ENCODE measurements at places on chromosomes 5 and 9.

- DNase-seq, result no peak
These were observed 439.1 kb upstream of the KIF2A start for GRCh38 chr5:61866930-61867329.

GRCh38 chr5:73426034-73426433 lies 22.5 kb downstream of the FOXD1 start:
- no peak for DNase-seq

- no peak for DNase-seq
These were observed 1665.4 kb upstream of the CDH9 start for GRCh38 chr5:28703651-28704260.

DNA sequence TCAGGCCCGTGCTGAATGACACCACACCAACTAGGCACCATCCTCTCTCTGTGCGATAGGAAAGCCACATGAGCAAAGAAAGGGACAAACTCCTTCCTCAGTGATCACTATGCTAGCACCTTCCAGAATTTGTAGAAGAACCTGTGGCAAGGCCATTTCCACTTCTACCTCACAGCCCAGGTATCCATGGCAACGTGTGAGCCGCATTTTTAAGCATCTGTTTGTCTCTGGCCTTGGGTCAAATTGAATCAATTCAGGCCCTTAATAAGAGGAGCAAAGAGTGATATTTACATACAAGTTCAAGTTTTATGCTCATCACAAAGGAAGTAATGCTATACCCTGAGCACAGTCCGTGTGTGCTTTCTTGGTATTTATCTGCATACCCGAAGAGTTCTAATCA lies 179.3 kb downstream of the SLC12A2 start:
- DNase-seq, result no peak

- no peak for DNase-seq
These were observed 255.9 kb downstream of the SAXO1 start for GRCh38 chr9:18776836-18777820.

- DNase-seq, result no peak
These were observed 28.0 kb upstream of the SLC2A8 start for GRCh38 chr9:127368852-127369402.
